ENCODE measurements at places on chromosomes 3 and 15. TPM values are rescaled to one million over a fixed set of nuclear protein-coding genes. Genes with fewer than 3 reads are reported as not detected.

DNA sequence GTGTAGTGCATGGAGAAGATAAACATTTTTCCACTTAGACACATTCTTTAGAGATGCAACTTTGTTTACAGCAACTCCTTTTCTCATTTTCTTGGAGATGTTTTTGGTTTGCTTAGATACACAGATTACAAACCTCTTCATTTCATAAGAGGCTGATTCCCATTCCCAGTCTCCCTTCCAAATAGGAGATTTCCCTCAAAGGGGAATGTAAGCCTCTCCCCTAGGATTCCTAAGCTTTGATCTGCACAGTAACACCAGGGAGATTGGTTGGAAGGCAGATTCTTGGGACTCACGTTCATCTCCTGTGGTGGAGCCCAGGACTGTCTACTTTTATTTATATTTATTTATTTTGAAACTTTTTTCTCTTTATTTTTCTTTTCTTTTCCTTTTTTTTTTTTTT, 63.2 kb downstream of the MCTP2 start:
- DNase-seq = no peak

Gene PRR23B
- not detected for total RNA-seq

DNA sequence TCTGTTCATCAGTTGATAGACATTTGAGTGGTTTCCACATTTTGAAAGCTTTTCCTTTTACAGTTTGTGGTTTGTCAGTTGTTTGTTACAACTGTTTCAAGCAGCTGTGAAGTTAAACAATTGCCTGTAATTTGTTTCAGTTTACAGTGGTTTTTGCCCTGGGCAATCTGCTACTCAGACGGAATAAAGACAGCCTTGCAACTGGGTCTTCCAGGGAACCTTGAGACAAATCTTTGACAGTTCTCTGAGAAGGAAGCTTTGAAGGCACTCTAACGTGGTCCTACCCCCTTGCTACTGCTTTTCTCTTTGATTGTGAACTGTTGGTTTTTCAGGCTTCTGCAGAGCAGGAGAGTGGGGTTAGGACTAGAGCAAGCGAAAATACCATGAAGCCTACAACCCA, 28.0 kb downstream of the LRRC28 start:
- no peak for DNase-seq

GRCh38 chr3:58952128-58952917, 97.5 kb downstream of the CFAP20DC start:
- no peak for DNase-seq

Gene GATA2
- total RNA-seq = 1.5 TPM

GRCh38 chr3:53739966-53740365, 106.3 kb downstream of the CHDH start:
- no peak for DNase-seq
